ENCODE measurements at places on chromosomes 7 and 10.

- no peak for DNase-seq
Measured at GRCh38 chr7:28615091-28615490, 202.8 kb downstream of the CREB5 start.

DNA sequence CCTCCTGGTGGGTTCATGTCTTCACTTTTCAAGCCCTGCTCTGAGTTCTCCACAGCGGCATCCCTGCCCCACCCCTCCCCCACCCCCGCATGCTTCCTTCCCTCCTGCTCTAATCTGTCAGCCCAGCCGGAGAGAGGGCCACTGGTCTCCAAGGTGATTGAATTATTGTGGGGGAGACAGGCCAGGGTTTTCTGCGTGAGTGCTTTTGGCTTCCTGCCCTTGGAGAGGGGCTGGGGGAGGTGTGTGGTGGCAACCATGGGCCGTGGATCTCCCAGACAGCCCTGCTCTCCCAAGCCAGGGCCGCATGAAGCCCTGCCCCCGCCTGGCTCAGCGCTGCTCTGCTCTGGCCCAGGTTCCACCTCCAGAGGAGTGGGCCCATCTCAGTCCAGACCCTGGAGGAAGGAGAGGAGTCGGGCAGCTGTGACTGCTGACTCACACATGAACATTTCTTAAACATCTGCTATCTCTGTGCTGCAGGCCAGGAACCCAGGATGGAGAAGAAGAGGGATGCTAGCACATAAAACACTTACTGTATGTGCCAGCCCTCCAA, 109.9 kb downstream of the ZMIZ1 start:
- DNase-seq = peak; percentile 99

DNA sequence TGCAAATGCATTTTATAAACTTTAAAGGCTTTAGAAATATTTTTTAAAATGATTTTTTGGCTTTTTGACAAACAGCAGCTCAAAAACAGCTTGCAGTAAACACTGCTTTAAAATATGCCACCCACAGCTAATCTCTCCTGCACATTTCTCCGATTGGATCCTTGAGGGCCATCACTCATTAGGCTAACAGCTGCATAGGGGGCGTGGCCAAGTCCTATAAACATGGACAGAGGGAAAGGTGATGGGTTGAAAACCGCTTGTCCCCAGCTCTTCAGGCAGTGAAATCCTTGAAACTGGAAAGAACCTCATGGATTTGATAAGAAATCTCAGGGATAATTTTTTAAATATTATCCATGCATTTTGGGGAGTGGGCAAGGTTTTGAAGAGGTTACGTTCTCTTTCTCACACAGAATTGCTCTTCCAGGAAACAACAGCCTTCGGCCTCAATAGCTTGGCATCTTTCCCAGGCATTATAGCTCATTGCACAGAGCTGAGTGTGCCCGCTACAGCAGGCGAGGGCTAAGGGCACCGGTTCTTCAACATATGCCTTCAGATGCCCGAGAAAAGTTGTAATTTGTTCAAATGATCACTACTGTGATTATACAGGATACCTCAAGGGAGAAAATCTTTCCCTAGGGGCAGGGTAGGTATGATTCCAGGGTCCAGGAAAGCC, 1.7 kb downstream of the PLEKHS1 start:
- DNase-seq = no peak

- no peak for DNase-seq
Measured at GRCh38 chr7:147803606-147804005, 787.0 kb upstream of the C7orf33 start.

DNA sequence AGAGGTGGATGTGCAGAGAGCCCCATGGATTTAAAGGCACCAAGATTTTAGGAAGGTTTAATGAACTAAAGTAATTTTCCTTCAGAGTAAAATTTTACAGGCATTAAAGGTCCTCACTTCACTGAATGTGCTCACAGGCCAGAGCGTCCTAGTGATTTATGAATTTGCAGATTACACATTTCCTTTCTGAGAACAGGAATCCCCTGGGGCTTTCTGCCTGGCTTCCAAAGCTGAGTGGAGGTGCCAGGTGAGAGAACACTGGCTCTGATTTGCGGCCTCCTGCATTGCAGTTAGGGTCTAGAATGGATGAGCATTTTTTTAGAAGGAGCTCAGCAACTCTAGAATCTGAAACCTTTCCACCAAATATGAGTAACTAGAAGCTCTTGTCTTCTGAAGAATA, 194.3 kb downstream of the SORCS3 start:
- no peak for DNase-seq

DNA sequence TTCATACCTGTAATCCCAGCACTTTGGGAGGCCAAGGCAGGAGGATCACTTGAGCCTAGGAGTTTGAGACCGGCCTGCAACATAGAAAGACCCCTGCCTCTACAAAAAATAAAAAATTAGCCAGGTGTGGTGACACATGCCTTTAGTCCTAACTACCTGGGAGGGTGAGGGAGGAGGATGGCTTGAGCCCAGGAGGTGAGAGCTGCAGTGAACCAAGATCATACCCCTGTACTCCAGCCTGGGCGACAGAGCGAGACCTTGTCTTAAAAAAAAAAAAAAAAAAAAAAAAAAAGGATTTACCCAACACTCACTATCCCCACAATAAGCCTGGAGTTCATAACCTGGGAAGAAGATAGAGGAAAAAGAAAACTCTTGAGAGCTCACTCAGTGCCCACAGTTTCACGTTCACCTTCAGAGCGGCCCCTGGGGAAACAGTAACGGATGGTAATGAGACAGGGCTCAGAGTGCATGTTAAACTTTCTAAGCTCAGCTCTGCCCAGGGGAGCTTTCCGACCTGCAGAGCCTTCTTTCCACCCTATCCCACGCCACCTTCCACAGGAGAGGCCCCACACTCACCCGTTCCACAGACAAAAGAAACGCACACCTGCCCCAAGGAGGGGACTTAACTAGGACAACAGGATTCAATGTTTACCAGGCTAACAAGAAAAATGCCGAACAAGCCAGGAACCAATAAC, 259.8 kb upstream of the KLF14 start:
- no peak for DNase-seq

GRCh38 chr10:103736763-103737162, 118.6 kb downstream of the SH3PXD2A start:
- peak; percentile 41 for DNase-seq

- no peak for DNase-seq
Measured at GRCh38 chr7:46630031-46630430, 709.0 kb upstream of the IGFBP3 start.

DNA sequence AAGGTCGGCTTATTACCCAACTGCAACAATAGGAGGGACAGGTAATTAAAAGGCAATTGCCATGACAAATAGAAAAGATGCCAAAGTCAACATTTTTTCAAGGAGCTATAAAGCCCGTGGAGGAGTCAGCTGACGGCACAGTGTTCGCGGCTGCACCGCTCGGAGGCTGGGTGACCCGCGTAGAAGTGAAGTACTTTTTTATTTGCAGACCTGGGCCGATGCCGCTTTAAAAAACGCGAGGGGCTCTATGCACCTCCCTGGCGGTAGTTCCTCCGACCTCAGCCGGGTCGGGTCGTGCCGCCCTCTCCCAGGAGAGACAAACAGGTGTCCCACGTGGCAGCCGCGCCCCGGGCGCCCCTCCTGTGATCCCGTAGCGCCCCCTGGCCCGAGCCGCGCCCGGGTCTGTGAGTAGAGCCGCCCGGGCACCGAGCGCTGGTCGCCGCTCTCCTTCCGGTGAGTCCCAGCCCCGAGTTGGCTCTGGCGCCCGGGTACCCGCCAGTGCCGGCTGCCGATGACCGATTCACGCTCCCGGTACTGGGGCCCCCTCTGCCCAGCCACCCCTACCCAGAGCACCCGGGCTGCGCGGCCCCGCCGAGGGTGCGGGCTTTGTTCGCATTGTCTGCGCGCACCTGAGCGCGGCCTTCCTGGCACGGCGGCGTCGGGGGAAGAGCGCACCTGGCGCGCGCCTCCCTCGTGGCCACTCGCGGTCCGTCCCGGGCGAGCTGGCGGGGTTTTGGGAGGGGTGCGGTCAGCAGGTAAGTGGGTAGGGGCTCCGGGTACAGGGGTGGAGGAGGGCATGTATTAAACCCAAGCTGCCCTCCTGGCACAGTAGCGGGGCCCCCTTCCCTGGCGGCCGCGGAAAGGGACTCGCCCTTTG, at the start of gene VWA2:
TSS of gene VWA2 (plus strand) at position 138 of the 877 bp plus-strand sequence. CDS start 9,460 bp downstream, outside the sequence.
- peak; percentile 11 for DNase-seq

DNA sequence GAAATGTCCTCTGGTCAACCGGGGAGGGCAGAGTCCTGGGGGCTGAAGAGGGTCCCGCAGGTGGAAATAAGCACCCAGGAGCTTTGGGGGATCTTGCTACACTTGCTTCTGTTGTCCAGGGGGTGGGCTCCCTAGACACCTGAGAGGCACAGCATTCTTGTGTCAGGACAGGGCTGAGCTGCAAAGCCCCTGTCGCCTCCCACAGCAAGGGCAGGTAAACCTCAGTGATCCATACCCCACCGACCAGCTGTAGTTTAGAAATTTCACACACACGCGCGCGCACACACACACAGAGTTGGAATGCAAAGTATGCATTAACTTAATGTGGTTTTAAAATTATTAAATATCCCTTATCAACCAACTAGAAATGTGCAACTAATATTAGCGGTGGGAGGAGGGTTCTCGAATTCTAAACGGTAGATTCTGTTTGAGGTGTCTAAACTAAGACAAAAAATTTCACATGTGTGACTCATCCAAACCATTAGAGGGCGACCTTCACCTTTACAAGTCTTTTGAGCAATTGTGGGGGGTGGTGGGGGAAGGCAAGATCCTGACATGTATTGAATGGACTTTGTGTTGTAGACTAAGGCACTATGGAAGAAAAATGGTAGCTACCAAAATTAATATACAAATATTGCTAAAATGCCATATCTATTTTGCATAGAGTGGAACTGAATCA, 34.3 kb upstream of the PTF1A start:
- DNase-seq = peak; percentile 33

- DNase-seq = no peak
Measured at GRCh38 chr7:73801577-73801976, 29.2 kb upstream of the CLDN4 start.

GRCh38 chr7:130148561-130148960, 56.6 kb downstream of the TMEM209 start:
- DNase-seq = no peak

DNA sequence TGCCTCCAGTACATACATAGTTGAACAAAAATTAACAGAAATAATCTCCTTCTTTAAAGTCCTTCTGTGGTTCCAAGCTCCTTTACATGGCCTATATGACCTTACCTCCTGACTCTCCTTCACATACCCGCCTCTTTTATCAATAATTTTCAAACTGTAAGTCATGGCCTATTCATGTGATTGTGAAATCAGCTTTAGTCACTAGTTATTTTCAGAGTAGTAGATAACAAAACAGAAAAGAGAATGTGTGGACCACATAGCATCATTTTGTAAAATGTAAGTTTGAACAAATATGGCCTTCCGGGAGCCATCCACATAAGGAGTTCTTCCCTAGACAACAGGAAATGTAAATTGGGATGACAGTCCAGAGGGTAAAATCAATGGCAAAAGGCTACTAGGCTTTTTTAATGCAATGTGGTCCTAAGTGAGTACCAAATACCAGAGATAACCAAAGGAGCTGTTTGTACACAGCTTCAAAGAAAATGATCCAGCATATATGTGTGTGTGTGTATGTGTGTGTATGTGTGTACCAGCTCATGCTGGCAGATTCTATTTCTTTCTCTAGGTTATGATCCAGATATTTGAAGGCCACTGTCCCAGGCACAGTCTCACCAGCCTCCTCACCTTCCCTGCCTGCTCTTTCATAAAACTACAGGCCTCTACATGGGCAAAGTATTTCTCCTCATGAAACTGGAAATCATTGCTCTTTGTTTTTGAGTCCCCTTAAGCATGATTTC, 12.3 kb upstream of the FAM133B start:
- no peak for DNase-seq

DNA sequence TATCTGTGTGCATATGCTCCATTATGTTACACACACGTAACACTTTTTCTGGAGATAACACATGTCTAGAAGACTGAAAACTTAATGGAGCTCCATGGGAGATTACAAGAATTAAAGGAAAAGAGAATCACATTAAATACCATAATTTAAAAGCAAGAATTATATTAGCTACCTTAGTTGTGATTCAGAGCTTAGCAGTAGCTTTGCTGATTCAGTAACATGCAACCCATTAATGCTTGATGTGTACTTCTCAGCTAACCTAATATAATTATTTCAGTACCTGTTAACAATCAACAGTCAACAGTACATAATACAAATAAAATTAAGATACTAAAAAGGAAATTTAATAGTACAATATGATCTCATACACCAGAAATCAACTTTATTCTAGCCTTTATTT, 73.8 kb upstream of the GPR22 start:
- no peak for DNase-seq

DNA sequence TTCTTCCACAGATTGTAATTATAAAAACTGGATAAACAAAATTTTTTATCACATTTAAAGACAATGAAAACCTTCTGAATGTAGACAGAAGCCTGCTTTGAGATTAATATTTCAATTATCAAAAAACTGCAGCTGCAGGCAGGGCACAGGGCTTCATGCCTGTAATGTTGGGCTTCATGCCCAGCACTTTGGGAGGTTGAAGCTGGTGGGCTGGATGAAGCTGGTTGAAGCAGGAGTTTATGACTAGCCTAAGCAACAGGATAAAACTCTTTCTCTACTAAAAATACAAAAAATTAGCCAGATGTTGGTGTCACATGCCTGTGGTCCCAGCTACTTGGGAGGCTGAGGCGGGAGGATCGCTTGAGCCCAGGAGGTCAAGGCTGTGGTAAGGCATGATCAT, 41.2 kb downstream of the PDZD8 start:
- DNase-seq = no peak

Data from KBM-7 (cell line).